Suppressor macrophage treated with lipopolysaccharide for 1 hour (primary cell): ENCODE measurements at places on chromosomes 7 and 10.
A peak's percentile ranks its signal among the peaks of the same experiment; 100 is the strongest.

DNA sequence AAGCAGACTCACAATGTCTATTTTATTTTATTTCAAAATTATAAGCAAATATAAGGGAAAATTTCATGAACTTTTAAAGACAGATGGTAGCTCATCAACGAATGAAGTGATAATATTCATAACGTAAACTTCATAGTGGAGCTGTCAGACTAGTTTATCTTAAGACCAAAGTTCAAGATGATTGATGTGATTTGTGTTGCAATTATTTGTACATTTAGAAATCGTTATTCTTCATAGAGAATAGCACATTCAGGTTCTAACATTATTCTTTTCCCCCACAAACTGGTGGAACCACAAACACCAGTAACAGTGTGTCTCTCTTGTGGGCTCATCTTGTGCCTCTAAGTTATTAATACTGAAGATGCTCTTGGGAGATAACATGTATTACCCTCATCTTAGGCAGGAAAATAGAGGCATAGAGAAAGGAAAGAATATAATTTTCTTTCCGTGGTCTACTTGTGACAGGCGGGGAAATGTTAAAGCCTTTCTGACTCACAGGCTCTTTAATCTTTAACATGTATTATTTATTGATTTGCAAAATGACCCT, 37.0 kb downstream of the CCSER2 start:
- DNase-seq, result no peak

DNA sequence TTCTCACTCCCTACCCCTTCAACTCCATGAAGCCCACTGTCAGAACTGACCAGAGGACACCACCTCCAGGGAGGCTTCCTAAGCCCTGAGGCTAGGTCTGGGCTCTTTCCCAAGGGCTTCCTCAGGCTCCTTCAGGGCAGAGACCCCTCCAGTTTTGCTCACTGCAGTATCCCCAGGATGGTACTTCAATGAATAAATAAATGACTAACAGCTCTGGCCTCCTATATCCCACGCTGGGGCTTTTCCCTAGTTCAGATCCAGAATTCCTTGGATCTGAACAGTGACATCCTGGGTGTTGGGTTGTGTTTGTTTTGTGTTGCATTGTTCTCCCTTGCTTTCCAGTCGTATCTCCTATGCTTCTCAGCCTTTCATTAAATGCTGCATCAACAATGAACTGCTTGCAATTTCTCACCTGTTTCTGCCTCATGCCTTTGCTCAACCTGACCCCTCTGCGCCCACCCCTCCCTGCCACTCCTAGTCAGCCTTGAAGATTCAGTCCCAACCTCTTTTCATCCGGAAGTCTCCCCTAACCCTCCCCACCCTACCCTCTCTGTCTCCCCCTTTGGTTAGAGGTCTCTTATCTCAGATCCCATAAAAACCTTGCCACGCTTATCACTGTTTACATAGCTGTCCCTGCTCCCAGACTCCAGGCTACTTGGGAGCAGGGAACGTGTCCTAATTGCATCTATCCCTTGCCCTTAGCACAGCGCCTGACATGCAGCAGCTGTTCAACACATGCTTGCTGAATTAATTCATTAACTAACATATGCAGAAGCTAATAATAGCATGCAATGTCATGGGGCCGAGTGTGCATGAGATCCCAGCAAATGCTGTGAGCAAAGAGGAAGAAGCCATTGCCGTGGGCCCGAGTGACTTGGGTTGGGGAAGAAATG, 41.7 kb downstream of the PPP1R3C start:
- peak; percentile 10 for DNase-seq

DNA sequence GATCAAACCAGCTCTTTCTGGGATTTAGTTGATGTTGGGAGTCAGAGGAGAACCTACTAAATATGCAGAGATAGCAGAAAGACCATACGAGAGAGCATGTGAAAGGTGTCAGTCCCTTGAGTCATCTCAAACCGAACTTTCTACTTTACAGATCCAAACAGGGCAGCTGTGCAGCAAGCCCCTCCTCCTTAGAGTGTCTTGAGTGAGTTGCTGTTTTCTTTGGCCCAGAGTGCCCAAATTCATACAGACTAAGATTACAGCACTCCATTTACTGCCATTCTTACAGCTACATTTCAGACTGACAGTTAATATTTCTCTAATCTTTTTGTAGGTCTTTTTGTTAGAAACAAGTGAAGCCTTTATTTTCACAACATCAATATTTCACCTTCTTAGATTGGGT, 53.4 kb downstream of the NRCAM start:
- DNase-seq, result no peak

DNA sequence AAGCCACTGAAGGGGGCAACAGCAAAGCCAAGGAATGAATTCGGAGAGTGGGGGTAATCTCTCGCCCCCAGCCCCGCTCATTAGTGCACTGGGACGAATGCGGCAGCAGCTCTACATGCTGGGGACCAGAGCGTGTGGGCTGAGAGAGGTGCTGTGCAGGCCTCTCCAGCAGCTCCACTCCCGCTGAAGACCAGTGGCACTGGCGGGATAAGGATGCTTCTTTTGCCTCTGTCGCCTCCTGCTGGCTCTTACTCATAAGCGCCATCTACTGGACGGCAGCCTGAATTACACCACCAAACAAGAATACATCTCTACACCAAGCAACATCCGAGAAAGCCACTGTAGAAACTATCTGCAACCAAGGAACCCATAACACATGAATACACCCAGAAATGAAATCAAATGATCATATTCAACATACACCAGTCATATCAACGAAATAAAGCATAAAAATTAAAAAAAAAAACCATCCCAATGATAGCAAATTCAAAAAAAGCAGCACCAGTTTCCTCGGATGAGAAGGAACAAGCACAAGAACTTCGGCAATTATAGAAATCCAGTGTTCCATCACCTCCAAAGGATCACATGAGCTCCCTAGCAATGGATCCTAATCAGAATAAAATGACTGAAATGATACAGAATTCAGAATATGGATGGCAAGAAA, 79.0 kb upstream of the TMEM168 start:
- DNase-seq, result peak; percentile 30
